NCI-H1048 (cell line): ENCODE measurements at places on chromosomes 2 and 18.

DNA sequence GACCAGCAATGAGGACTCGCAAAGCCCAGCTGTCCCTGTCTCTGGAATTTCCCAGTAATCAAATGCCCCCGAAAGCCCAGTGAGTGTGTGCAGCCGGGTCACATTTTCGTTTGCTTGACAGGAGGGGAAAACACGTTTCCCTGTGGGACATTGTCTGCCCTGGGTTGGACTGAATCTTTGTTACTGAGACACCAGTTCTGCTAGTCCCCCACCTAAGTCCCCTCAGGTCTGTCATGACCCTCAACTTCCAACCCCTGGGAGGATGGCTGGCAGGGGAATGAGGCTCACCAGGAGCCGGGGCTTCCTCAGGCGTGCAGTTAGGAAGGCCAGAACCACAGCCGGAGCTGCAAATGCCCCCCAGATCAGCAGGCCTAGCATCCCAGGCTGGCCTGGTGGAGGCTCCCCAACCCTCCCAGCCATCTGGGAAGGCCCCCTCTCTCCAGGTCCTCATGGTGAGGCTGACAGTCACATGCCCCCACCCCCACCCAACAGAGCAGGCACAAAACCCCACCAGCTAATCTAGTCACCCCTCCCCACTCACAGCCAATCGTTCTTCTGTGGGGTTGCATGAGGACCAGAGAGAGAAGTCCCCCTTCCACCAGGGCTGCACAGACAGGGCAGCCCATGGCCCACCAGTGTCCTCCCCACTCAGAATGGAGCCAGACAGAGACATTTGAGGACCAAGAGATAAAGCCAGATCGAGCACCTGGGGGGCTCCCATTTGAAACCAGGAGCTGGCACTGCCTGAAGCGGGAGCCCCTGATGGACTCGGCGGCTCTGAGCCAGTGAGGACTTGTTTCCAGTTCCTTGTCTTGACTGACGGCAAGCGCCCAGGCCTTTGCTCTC, 33.6 kb downstream of the CYP26B1 start:
- no peak for DNase-seq

DNA sequence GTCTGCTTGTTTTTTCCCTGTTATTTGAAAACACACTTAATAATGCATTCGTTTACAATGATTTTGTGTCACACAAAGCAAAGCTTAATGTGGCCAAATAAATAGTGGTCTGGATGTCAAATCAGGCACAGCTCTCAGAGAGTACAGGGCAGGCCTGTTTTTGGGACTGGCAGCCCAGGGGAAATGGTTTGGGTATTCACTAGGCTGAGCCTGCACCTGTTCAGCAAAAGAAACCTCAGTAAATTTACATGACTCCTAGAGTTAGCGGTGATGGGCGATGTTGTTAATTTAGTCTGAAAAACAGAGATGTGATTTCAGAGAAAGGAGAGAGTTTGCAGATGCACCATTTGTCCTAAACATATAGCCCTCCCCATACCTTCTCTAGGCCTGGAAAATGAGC, 197.1 kb downstream of the ALK start:
- no peak for DNase-seq

DNA sequence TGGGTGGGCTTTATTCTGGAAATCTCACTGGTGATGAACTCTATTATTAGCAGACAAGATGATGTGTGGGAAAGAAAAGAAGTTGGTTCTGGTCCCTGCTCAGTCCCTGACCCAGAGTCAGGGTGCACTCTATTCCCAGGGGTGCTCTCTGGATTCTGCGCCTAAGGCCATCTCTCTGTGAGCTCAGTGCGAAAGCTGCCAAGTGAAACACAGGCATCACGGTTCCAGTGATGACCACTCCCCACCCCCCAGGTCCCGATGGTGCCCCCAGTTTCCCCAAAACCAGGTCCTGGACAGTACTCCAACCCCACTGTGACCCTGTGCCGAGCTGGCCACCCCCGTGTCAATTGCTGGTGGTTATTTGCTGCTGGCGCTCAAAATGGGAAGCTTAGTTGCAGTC, 30.1 kb downstream of the RHOB start:
- no peak for DNase-seq

DNA sequence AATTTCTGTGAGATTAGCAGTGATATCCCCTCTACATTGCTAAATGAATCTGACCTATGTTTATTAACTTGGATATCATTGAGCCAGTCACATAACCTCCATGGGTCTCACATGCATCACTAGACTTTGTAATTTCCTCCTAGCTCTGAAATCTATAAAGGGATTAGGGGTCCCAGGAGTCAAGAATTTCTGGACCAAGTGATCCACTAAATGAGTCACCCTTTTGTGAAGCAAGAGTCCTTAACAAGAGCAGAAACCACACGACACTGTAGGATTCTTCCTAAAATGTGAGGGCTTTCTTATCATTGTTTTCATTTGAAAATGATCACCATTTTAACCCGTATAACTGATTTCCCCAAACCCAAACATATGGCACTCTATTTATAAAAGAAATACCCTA, 90.3 kb downstream of the DHRS9 start:
- no peak for DNase-seq

- no peak for DNase-seq
Measured at GRCh38 chr2:24813691-24814137, 20.5 kb downstream of the CENPO start.

DNA sequence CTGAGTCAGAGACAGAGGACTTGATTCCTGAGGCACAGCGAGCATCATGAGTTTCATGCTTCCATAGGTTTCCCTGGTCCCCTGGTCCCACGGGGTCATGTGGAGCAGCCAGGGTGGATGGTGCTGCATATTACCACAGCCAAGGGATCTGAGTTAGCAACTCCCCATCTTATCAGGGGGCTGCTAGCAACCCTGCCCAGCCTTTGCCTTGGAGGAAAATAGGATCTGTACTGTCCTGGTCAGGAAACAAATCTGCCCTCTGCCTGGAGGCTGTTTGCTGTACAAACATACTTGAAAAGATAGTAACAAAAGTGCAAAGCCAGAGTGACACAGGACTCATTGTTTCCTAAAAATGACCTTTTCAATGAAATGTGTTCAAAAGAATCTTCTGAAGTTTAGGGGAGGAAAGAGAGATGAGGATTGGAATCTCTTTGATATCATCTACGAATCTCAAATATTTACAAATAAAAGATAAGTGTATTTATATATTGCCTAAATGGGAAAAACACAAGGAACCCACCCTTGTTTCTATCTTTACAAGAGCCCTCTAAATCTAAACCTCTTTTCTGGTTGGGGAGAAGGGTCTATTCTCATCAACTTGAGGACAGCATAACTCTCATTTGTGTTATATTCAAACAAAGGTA, 194.8 kb downstream of the CD226 start:
- no peak for DNase-seq

- no peak for DNase-seq
Measured at GRCh38 chr2:10901160-10901939, 10.4 kb upstream of the KCNF1 start.

- DNase-seq = no peak
Measured at GRCh38 chr2:216006164-216006663, 7.1 kb downstream of the MREG start.

DNA sequence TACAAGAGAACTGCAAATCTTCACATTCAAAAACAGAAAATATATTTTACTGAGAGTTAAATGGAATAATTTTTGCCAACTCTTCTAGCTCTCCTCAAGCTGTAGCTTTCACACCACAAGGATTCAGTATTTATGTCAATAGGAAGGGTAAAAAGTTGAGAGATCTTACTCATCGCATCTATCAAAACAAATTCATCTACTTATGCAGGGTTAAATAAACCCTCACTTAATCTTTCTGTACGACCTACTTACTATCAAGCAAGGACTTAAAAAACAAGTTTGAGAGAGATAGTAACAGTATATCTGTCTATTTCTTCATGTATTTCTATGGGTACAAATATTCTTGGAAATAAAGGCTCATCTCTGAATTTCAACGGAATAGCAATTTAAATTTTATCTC, 35.5 kb downstream of the SIGLEC15 start:
- DNase-seq = no peak

DNA sequence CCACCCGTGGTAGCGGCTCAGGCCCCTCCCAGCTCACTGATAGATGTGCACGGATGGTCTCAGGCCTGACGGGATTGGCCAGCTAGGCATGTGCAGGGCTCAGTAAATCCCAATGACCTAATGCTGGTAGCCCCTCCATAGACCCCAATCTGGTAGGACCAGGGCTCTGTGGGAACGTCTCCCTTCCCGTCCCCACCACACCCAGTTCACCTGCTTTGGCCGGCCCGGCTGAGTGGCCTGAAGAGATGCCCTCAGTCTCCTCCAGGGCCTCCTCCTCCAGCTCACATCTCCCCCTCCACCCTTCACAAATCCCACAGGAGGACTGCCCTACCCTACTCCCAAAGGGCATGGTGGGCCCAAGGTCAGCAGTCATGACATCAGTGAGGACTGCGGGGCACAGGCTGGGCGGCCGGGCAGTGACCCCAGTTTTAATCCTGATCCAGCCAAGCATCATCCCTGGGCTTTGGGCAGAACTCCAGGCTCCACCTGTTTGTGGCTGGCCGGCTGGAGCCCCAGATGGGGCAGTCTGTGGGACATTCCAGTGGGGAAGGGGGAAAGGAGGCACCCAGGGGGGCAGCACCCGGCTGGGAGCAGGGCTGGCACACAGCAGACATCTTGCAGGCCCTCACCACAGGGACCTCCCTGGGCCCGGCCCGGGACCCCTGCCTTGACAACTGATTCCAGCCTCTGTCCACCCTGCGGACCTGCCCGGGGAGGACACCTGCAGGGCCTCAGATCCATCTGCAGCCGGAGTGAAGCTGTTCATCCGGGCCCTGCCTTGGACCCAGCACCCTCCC, 2.3 kb downstream of the KIF1A start:
- DNase-seq = no peak

- DNase-seq = peak; percentile 28
Measured at GRCh38 chr2:191030521-191031154, 16.7 kb upstream of the STAT1 start.

- DNase-seq = no peak
Measured at GRCh38 chr18:74633652-74634352, 36.1 kb downstream of the ZNF407 start.

DNA sequence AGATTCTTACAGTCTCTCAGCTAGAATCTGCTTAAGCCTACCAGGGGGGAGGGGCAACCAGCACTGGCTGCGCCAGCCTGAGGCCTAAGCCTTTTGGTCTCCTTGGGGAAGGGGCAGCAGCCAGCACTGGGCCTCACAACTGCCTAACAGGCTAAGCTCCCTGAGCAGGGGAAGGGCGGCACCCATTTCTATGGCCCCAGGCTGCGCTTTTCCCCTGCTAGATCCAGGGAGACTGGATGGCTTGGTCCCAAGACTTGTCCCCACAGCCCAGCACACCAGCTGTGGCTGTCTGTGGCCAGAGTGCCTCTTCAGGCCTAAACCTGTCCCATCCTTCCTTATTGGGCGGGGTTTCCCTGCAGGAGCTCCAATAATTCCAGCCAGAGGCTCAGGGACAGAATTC, 1230.3 kb upstream of the CRIM1 start:
- no peak for DNase-seq

DNA sequence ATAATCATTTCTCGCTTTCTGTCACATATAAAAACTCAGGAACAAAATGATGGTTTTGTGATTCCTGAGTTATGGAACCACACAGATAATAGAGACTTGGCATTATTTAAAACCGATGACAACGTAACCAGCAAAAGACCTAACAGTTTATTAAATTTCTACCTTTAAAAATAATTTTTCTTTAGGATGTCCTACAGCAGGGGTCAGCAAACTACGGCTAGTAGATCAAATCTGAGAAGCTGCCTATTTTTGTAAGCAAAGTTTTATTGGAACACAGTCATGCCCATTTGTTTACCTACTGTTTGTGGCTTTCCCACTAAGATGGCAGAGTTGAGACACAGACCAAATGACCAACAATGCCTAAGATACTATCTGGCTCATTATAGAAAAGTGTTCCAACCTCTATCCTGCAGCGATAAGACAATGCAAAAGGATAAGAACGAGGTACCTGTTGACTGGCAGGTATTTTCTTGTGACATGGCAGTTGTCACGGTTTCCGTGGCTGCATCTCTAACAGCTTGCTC, 53.0 kb upstream of the ZFP36L2 start:
- DNase-seq = no peak

DNA sequence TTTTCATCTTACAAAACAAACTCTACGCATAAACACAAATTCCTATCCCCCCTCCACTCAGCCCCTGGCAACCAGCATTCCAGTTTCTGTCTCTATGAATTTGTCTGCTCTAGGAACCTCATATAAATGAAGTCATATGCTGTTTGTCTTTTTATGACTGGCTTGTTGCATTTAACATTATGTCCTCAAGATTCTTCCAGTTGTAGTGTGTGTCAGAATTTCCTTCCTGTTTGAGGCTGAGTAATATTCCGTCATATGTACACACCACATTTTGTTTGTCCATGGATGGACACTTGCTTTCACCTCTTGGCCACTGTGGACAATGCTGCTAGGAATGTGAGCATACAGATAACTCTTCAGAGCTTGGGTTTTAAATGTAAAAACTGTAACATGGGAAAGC, 272.1 kb downstream of the GBX2 start:
- no peak for DNase-seq

- DNase-seq = no peak
Measured at GRCh38 chr2:105455488-105456003, 56.7 kb upstream of the FHL2 start.

- no peak for DNase-seq
Measured at GRCh38 chr2:210007895-210008294, 5.5 kb downstream of the RPE start.

- no peak for DNase-seq
Measured at GRCh38 chr18:23121133-23121532, 14.2 kb upstream of the CABLES1 start.

DNA sequence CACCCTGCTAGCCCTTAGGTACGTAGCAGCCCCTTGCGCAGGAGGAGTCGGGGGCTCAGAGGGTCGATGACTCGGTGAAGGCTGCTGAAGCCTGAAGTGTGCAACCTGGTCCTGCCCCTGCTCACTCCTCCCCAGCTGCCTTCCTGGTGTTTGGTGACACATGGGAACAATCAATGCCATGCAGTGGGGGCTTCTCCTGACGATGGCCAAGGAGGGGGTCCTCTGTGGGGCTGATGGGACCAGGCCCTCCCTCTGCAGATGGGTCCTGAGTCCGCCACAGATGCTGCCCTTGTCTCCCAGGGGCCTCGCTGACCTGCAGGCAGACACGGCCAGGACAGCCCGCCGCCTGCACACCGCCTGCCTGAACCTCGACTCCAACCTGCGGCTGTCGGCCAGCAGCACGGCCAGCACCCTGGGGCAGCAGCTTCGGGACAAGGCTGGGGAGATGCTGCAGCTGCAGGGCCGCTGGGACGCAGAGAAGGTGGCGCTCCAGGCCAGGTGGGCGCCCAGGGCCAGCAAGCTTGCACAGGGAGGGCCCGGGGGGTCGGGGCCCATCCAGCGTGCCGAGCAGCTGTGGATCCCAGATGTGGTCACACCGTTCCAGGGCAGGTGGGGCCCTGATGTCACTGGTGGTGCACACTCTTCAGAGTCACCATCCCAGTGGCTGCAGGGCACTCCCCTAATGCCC, 24.6 kb downstream of the CROCC2 start:
- DNase-seq = no peak

DNA sequence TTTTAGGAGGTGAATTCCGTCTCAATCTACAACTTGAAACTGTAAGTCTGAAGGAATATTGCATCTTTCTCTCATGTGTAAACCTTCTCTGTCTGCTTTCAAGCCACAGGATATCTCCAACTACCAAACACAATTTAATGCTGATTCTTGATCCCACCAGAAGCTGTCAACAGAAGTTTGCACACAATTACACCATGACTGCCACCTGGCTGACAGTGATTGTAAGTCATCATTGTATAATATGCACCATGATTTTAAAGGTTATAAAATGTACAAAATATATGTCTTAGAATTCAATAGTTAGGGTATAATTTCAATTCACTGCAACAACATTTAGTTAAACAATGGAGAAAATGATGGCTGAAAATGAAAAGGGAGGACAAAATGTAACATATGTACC, 18.4 kb downstream of the PREPL start:
- no peak for DNase-seq
